Stimulated activated CD8-positive, alpha-beta memory T cell treated with anti-CD3 and anti-CD28 coated beads, Interleukin-7, amount 100 ng/mL, for 1 hour (primary cell): ENCODE measurements at places on chromosomes 6 and 20.

- DNase-seq = no peak
Observed at GRCh38 chr20:50953821-50954220, 4.5 kb downstream of the DPM1 start.

DNA sequence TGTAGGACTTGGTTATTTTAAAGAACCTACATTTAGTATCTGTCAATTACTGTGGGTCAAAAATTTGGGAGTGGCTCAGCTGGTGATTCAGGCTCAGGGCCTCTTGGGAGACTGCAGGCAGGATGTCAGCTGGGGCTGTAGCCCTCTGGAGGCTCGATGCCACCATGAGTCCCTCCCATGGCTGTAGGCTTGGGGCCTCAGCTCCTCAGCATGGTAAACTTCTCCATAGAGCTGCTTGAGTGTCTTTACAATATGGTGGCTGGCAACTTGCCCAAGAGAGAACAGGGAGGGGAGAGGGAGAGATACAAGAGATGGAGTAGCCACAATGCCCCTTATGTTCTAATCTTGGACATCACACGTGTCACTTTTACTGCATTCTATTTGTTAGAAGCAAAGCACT is 470.4 kb downstream of the CDH26 start:
- DNase-seq = no peak

DNA sequence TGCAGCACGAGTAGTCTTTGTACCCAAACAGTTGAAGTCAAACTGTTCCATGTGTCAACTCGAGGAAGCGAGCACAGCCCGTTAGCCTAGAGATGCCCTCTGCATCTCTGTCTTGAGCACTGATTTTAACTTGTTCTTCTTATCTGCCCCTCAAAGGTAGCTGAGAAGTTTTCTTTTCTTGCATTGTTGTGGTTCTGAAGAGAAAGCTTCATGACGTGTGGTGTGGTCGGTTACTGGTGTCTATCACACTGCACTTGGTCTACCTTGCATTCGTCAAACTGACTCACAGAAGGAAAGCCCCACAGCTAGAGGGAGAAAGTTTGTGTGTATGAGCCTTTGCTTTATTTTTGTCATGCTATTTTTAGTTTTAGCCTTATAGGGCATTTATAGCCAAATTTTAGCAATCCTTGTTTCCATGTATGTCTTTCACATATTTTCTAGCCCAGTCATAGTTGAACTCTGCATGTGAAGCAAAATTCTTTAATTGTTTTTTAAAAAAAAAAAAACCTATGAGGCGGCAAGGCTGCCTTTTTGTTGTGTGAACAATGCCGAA is 115.1 kb downstream of the JAG1 start:
- DNase-seq = peak; percentile 5

GRCh38 chr20:32031007-32031958 is 20.8 kb upstream of the HCK start:
- DNase-seq = no peak

- no peak for DNase-seq
Observed at GRCh38 chr6:146915671-146916127, 288.5 kb upstream of the STXBP5 start.

- DNase-seq = no peak
Observed at GRCh38 chr20:10935658-10936402, 262.0 kb upstream of the JAG1 start.

DNA sequence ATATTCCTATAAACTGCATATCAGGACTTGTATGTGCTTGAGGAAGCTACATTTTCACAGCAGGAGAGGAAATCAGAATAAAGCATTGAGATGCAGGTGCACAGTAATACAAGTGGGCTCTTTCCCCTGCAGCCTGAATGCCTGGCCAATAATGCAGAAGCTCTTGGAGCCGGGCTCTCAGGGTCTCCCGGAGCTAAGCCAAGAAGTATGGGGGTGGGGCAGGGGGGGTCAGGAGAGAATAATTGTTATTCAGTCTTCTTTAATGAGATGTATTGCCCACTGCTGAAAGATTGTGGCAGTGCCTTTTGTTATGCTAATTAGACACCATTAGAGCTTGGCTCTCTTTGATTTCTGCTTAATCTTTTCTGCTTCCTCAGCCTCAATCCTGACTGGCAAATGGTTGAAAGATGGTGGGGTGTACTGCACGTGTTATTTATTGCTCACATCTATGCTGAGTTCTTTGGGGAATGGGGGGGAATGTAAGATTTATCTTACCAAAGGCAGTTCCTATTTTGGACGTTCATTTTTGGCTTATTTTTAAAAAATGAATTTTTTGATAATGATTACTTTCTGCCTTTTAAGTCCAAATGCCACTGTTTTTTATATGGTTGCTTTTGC is 407.6 kb upstream of the SOX4 start:
- no peak for DNase-seq

DNA sequence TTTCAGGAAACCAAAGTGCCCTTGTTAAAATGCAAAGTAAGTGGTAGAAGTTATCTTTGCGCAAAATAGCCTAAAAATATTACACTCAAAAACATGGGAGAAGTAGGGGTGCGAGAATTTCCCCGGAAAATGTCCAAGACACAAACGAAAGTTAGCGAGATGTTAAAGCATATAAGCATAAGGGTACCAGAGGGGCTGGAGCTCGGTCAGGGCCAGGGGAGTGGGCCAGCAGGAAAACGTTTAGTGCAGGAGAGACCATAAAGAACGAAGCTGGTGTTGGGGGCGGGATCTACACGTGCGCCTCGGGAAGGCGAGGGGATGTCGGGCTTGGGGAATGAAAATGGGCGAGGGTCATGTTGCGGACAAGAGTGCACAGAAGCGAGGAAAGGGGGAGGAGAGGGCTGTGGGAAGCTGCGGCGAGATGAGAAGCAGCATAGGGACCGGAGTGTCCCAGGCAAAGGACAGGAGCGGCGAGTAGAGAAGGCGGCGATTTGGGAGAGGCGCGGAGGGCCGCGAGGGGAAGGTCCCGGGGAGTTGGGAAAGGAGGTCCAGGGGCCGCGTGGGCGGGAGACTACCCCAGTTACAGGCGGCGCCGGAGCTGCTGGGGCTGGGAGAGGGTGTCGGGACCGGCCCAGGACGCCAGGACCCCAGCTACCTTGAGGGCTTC is 600 bp downstream of the XPO5 start:
- DNase-seq = no peak
